Amniotic stem cell (primary cell): ENCODE measurements at places on chromosomes 1 and 21.

GRCh38 chr1:13820055-13820454 lies 120.1 kb downstream of the PRDM2 start:
- DNase-seq: no peak

DNA sequence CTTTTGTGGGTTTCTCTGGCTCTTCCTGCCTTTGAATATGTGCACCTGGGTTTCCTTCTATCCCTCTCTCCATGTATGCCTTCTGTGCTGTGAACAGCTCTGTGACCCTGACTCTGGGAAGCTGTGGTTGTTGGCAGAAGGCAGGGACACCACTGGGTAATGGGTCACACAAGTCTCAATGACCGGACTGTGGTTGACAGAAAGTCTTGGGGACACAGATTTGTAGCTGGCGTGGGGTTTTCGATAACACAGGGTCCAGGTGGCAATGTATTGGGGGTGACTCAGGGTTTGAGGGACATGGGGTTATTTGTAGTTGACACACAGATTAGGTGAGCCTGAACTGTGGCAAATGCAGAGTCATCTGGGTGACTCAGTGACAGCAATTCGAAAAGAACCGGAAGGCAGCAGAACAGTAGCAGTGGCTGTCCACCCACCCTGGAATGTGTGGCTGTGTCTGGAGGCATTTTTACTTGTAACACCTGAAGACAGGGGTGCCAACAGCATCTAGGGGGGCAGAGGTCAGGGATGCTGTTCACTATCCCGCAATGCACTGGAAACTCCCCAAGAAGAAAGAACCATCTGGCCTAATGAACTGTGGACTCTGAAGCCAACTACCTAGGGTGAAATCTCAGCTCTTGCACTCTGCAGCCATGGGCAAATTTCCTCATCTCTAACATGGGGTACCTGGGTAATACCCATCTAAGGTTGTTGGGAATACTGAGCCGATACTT lies 13.0 kb upstream of the SLC6A9 start:
- DNase-seq: no peak

DNA sequence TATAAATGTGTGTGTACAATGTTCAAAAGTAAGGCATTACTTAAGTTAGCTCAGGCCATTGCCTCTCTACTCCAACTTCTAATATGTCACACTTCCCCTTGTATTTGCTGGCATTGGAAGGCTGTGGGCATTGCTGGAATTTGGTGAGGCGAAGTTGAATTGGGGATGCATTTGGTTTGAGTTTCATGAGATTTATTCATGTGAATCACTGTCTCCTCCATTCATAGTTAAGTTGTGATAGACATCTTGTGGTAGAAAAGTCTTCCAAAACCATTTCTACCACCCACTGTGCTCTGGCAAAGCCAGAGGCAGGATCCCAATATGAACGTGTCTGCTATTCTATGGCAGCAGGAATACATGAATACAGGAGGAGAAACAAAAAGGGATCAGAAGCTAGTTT lies 397.8 kb upstream of the USP24 start:
- DNase-seq: no peak

GRCh38 chr1:19433719-19433998 lies 51.7 kb downstream of the CAPZB start:
- DNase-seq: no peak

GRCh38 chr1:236990052-236990445 lies 14.2 kb downstream of the MT1HL1 start:
- no peak for DNase-seq

GRCh38 chr1:245173446-245174211 lies 18.8 kb downstream of the KIF26B start:
- DNase-seq: no peak

DNA sequence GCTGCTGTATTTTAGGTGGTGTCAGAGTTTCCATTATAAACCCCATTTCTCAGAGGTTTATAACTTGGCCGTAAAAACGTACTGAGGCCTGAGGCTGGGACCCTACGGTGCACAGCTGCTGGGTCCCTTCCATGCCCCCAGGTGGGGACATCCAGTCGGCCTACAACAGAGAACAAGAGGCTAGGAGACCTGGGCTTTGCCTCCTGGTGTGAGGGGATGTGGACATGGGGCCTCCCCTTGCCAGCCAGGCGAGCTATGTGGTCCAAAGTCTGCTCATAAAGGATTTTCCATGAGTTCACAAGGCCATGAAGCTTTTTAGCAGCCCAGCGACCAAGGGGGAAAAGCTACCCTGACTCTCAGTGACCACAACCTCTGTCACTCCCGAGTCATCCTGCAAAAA lies 261.5 kb upstream of the VAMP3 start:
- no peak for DNase-seq

GRCh38 chr1:78527706-78528105 lies 36.9 kb downstream of the PTGFR start:
- DNase-seq: no peak

GRCh38 chr1:59237900-59238299 lies 59.0 kb upstream of the FGGY start:
- no peak for DNase-seq

DNA sequence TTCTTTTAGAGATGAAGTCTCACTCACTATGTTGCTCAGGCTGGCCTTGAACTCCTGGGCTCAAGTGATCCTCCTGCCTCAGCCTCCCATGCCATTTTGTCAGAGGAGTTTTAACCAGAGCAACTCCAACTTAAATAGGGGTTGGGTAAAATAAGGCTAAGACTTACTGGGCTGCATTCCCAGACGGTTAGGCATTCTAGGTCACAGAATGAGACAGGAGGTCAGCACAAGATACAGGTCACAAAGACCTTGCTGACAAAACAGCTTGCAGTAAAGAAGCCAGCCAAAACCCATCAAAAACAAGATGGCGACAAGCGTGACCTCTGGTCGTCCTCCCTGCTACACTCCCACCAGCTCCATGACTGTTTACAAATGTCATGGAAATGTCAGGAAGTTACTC lies 5.7 kb upstream of the DNAH14 start:
- no peak for DNase-seq

- DNase-seq: no peak
Observed at GRCh38 chr1:92168657-92169056, 49.1 kb upstream of the C1orf146 start.

- no peak for DNase-seq
Observed at GRCh38 chr1:67522001-67522441, 91.8 kb upstream of the SERBP1 start.

DNA sequence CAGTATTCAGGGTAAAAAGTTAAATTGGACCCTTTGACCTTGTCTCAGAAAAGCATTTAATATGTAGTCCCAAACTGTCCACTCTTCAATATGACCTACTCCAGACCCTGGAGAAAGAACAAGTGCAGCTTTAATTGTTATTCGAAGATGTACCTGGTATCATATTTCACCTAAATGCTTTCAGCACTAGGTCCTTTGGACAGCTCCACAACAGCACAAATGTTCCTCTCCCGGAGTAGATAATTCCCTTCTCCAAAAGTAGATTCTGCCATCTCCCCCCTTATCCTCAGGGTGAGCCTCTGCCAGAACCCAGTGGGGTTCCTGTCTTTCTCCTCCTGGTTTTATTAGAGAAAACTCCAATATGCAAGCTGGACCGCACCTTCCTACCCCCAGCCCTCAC lies 104.5 kb upstream of the AJAP1 start:
- DNase-seq: no peak

GRCh38 chr1:231933711-231934626 lies 307.4 kb downstream of the DISC1 start:
- no peak for DNase-seq

DNA sequence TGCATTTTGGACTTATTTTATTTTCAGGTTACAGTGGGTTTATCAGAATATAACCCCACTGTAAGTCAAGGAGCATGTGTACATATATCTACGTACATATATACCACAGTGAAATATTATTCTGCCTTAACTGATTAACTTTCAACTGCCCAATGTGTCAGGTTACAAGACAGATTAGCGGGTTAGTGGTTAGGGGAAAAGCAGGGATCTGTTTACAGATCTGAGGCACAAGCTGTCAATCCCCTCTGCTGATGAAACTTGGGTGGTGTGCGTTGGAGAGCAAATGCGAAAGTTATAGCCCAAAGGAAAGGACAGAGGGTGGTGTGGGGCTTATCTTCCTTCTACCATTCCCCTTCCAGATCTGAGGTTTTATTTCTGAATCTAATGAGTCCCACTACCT lies 238.2 kb upstream of the KCNK2 start:
- no peak for DNase-seq

DNA sequence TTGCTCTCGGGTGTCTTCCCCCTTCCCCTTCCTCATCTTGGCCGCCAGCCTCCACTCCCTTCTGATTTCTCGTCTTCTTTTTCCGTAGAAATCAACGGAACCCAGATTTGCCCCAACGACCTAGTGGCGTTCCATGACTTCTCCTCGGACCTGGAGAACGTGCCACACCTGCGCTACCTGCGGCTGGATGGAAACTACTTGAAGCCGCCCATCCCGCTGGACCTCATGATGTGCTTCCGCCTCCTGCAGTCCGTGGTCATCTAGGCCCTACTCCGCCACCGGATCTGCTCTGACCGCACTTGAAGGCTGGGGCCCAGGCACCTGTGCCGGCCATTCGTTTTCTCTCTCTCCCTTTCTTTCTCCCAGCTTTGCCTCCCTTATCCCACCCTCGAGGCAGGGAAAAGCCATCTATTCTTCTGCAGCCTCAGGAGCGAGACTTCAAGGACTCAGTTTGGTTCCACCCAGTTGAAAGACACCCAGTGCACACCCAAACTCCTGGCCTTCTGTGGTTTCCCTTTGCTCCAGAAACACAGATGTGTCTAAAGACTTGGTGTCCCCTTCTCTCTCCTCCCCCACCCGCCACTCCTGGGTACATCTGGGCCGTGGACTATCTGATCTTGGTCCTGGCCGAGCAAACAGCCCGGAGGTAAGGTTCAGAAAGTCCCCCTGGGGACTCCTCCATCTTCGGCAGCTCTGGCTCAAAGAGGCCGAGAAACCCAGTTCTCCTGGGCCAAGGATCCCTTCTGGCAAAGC lies 7.2 kb upstream of the OPTC start:
- DNase-seq: no peak

- no peak for DNase-seq
Observed at GRCh38 chr1:143699731-143700130, 272.1 kb downstream of the FAM72C start.

GRCh38 chr21:26170471-26171257 lies at the start of gene APP:
Gene APP (minus strand): TSS chr21:26170770. CDS start chr21:26170620, 150 bp downstream.
- DNase-seq: peak; percentile 59

- DNase-seq: no peak
Observed at GRCh38 chr1:16351994-16352841, at the start of gene FBXO42. Gene FBXO42 (minus strand): TSS chr1:16352480. CDS start chr1:16315418, 37,062 bp downstream.

DNA sequence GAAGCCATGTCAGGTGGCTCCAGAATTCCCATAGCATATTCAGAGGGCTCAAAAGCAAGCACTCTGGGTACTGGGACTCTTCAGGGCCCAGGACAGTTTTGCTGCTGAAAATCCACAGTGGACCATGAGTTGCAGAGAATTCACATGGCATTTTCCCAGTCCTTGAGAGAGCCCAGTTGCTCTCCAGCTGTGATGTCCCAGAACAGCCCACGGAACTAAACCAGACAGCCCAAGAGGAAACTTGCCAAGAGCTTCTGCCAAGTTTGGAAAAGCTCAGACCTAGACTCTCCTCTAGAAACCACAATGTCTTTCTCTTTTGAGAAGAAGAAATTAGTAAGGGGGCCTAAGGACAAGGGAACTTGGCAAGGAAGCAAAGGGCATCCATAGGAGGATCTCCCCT lies 69.4 kb downstream of the RGS2 start:
- no peak for DNase-seq

GRCh38 chr1:41449326-41449921 lies 35.1 kb downstream of the EDN2 start:
- DNase-seq: no peak

DNA sequence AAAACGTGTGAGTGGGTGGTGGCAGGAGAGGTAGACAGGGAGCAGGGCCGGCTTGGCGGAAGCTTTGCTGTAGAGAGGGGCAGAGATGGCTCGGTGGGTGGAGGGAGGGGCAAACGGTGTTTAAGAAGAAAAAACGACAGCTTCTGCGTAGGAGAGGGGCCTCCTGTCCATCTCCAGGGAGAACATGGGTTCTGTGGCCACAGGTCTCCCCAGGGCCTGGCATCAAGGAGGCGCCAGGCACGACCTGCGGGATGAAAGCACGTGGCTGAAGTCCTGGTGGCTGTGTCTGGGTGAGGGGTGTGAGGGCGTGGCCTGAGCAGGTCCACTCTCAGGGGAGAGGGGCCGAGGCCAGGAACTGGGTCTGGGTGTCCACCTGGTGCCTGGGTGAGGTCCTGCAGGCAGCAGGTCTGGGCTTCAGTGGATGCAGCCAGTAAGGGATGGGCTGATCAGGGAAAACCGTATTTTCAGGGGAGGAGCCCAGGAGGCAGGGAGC lies 940 bp upstream of the PRKCZ start:
- DNase-seq: no peak

- no peak for DNase-seq
Observed at GRCh38 chr1:12201352-12202189, 28.3 kb upstream of the VPS13D start.

GRCh38 chr1:36471830-36472641 lies 7.9 kb upstream of the MRPS15 start:
- no peak for DNase-seq

DNA sequence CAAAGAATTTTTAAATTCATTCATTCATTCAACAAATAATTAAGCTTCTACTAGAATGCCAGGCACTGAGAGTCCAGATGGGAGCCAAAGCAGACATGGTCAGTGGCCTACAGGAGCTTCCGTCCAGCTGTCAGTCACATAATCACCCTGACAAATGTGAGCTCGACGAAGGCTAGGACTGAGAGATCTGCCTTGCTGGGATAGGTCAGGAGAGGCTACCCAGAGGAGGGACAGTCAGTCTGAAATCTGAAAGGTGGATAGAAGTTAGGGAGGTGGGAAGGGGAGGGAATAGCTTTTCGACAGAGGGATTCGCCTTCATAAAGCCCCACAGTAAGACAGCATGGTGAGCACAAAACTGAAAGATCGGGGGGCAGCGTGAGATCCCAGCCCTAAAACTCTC lies 8.3 kb downstream of the EPHX1 start:
- DNase-seq: no peak

DNA sequence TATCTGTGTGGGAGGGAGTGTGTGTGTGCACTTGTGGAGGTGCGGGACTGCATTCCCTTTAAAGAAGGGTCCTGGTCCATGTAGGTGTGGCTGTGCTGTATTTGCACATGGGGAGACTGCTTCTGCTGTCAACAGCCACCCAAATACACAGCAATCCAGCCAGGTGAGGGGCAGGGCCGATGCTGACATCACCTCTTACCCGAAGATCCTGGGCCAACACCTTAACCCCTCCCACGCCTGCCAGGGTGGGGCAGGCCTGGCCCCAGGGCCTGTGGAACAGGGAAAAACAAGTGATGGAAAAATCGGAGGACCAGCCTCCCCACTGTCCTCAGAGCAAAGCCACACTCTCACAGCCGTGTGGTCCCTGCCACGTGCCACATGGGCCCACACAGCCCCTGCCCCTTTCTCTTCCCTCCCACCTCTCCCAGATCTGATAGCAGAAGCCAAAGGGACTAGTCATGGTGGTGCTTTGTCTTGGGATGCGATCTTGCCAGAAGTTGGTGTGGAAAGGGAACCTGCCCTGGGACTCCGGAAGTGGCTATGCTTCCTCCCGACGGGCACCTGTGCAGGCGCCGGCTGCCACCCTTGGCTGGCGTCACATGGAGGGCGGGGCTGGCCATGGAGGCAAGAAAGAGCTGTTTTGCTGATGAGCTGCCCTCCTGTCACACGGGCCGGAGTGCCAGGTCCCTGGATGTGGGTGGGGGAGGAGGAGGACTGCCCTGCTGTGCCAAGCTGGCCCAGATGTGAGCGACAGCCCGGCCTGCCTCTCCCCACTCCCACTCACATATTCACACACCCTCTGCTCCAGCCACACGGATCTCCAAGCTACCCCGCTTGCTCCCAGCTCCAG lies 7.8 kb upstream of the CASZ1 start:
- no peak for DNase-seq
